Spinal cord (tissue), 10 donors: ENCODE measurements at places on chromosomes 1 and 21. TPM values are rescaled to one million over a fixed set of nuclear protein-coding genes. Genes with fewer than 3 reads are reported as not detected.

Gene CTSK
- 13.9 TPM for polyA plus RNA-seq

Gene SHISA4
- 198 TPM for polyA plus RNA-seq

Gene RPL11
- 1,269 TPM for polyA plus RNA-seq

Gene LMO4
- polyA plus RNA-seq = 137 TPM

Gene CIART
- 11.0 TPM for polyA plus RNA-seq

Gene C1orf210
- polyA plus RNA-seq = not detected

Gene CLCNKA
- polyA plus RNA-seq = not detected

Gene TBX15
- 4.3 TPM for polyA plus RNA-seq

Gene SEC16B
- 2.5 TPM for polyA plus RNA-seq

Gene SLAMF6
- not detected for polyA plus RNA-seq

Gene TPTE
- polyA plus RNA-seq = 0.16 TPM

Gene S100A2
- 0.81 TPM for polyA plus RNA-seq

Gene SAMSN1
- 15.2 TPM for polyA plus RNA-seq

Gene SNRNP40
- 44.1 TPM for polyA plus RNA-seq

Gene BRWD1
- polyA plus RNA-seq = 95.8 TPM

Gene PGBD2
- 7.2 TPM for polyA plus RNA-seq

Gene JAM2
- 98.3 TPM for polyA plus RNA-seq

Gene DDAH1
- polyA plus RNA-seq = 203 TPM

Gene POU3F1
- 3.3 TPM for polyA plus RNA-seq

Gene KCNJ9
- 10.4 TPM for polyA plus RNA-seq

Gene DCST1
- polyA plus RNA-seq = 0.11 TPM

Gene RNF186
- not detected for polyA plus RNA-seq

Gene TMEM240
- polyA plus RNA-seq = 43.5 TPM

Gene TNFRSF25
- polyA plus RNA-seq = 26.1 TPM

Gene CD5L
- polyA plus RNA-seq = 0.46 TPM

Gene SELL
- 10.1 TPM for polyA plus RNA-seq

Gene LIN28A
- polyA plus RNA-seq = not detected

Gene TMEM52
- polyA plus RNA-seq = 8.2 TPM

Gene LCE1C
- not detected for polyA plus RNA-seq

Gene GBP6
- 0.35 TPM for polyA plus RNA-seq

Gene IVL
- polyA plus RNA-seq = not detected

Gene SERTAD4
- 10.2 TPM for polyA plus RNA-seq

Gene XCL1
- polyA plus RNA-seq = not detected

Gene ZNF593
- 21.1 TPM for polyA plus RNA-seq

Gene SLAMF1
- polyA plus RNA-seq = not detected

Gene GRIK1
- polyA plus RNA-seq = 35.0 TPM

Gene CASQ2
- 1.4 TPM for polyA plus RNA-seq

Gene TMEM61
- polyA plus RNA-seq = 1.2 TPM

Gene APOBEC4
- polyA plus RNA-seq = not detected

Gene BSND
- not detected for polyA plus RNA-seq

Gene RPTN
- polyA plus RNA-seq = not detected

Gene HEYL
- 9.8 TPM for polyA plus RNA-seq

Gene LCE1E
- not detected for polyA plus RNA-seq

Gene FMN2
- 37.7 TPM for polyA plus RNA-seq

Gene MYOM3
- 0.13 TPM for polyA plus RNA-seq

Gene ADAM15
- polyA plus RNA-seq = 100 TPM
